ENCODE measurements at places on chromosomes 7 and 10. TPM values are rescaled to one million over a fixed set of nuclear protein-coding genes. Genes with fewer than 3 reads are reported as not detected.

The LIPK gene
- polyA plus RNA-seq: not detected

DNA sequence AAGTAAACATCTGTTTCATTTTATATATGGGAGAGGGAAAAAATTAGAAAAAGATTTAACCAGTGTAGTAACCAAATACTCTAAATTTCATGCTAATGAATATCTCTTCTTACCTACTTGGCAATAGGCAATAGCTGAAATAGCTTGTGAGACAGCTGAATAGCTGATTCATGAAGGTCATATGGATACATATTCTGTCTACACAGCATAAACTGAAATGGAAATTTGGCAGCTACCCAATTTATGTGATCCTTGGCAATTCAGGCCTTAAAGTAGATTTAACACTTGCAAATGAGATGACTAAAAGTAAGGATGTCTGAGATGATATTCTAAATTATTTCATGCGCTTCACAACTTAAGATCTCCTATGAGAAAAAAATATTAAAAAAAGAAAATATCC, 261.2 kb upstream of the SEMA3A start:
- no peaks in the 10 kb centered on the region for H3K4me1 ChIP-seq
- H3K36me3 ChIP-seq: no peaks in the 10 kb centered on the region
- no peak overlapping the region for H3K27ac ChIP-seq
- H3K27me3 ChIP-seq: no peaks in the 10 kb centered on the region
- DNase-seq: no peak

The MRLN gene
- polyA plus RNA-seq: not detected

The ARPC1A gene
- 55.7 TPM for polyA plus RNA-seq

DNA sequence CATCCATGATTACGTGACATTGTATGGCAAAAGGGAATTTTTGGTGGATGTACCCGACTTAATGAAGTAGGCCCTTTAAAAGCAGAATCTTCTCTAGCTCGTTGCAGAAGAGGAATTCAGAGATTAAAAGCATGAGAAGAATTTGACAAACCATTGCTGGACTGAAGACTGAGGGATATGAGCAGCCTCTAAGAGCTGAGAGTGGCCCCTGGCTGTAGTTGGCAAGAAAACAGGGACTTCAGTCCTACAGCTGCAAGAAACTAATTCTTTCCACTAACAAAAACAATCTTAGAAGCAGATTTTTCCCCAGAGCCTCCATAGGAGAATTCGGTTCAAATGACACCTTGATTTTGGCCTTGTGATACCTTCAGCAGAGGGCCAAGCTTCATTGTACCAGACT, 34.1 kb downstream of the MACC1 start:
- no peaks in the 10 kb centered on the region for H3K4me1 ChIP-seq
- no peaks in the 10 kb centered on the region for H3K36me3 ChIP-seq
- H3K27me3 ChIP-seq: no peaks in the 10 kb centered on the region
- H3K4me3 ChIP-seq: no peak overlapping the region
- H3K27ac ChIP-seq: no peak overlapping the region

- no peaks in the 10 kb centered on the region for H3K27me3 ChIP-seq
- no peak for DNase-seq
- H3K36me3 ChIP-seq: no peaks in the 10 kb centered on the region
Observed at GRCh38 chr10:113967126-113967525, 76.5 kb upstream of the ADRB1 start.

The UBE2D1 gene
- 19.2 TPM for polyA plus RNA-seq

DNA sequence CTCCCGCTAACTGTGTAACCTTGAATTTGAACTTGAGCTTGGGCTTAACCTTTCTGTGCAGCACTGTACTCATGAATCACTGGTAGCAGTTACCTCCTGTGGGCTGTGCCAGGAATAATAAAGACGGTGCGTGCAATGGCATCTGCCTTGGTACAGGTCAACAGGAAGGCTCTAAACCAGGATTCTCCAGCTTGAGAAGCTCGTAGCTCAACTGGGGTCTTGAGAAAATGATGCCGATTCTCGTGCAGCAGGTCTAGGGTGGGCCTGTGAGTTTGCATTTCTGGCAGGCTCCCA, 112.5 kb upstream of the ANLN start:
- H3K4me1 ChIP-seq: peaks cover 7% of the 10 kb centered on the region
- H3K36me3 ChIP-seq: no peaks in the 10 kb centered on the region
- H3K27ac ChIP-seq: no peak overlapping the region
- no peak overlapping the region for H3K4me3 ChIP-seq
- H3K27me3 ChIP-seq: no peaks in the 10 kb centered on the region

- H3K27ac ChIP-seq: no peak overlapping the region
- DNase-seq: no peak
- H3K36me3 ChIP-seq: no peaks in the 10 kb centered on the region
Observed at GRCh38 chr7:154767821-154768415, 235.0 kb downstream of the PAXIP1 start.

GRCh38 chr7:44735403-44736165, 13.1 kb upstream of the ZMIZ2 start:
- H3K4me1 ChIP-seq: peaks cover 3% of the 10 kb centered on the region
- no peaks in the 10 kb centered on the region for H3K36me3 ChIP-seq
- no peaks in the 10 kb centered on the region for H3K27me3 ChIP-seq
- no peak for DNase-seq
- no peak overlapping the region for H3K4me3 ChIP-seq
- H3K27ac ChIP-seq: no peak overlapping the region

DNA sequence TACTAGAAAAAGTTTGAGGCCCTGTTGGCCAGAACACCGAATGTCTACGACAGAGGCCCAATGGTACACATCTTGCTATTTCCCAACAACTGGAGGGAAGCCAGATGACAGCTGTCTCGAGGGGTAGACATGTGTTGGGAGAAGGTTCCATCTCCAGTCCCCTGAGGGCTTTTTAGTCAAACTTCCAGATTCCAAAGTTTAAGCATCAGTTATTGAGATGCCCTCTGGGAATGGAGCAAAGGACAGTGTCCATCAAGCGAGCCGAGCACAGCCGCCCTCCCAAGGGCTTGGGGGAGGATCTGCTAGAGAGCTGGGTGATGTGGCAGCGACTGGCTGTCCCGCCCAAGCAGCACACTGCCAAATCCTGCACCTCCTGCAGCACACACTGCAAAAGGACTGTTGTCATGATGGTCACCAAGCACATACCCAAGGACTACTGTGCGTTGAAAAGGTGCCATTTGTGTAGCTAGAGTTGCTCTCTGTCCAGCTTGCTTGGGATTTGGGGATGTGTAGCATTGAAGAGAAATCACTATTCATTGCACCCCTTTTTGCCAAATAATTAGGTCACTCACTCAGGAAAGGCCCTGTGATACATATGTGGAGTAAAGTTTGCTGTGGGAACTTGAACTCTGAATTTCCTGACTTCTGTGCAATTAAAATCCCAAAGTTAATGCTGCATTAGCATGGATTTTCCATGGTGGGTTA, 164.6 kb downstream of the TRIL start:
- no peaks in the 10 kb centered on the region for H3K4me1 ChIP-seq
- H3K36me3 ChIP-seq: no peaks in the 10 kb centered on the region
- no peaks in the 10 kb centered on the region for H3K27me3 ChIP-seq
- H3K4me3 ChIP-seq: no peak overlapping the region

GRCh38 chr10:53166325-53166724, 393.7 kb upstream of the MBL2 start:
- H3K27me3 ChIP-seq: no peaks in the 10 kb centered on the region
- H3K4me3 ChIP-seq: no peak overlapping the region
- DNase-seq: no peak

- no peak overlapping the region for H3K27ac ChIP-seq
- H3K27me3 ChIP-seq: no peaks in the 10 kb centered on the region
- no peak for DNase-seq
- no peaks in the 10 kb centered on the region for H3K4me1 ChIP-seq
Observed at GRCh38 chr10:125061557-125062226, 98.7 kb downstream of the CTBP2 start.

DNA sequence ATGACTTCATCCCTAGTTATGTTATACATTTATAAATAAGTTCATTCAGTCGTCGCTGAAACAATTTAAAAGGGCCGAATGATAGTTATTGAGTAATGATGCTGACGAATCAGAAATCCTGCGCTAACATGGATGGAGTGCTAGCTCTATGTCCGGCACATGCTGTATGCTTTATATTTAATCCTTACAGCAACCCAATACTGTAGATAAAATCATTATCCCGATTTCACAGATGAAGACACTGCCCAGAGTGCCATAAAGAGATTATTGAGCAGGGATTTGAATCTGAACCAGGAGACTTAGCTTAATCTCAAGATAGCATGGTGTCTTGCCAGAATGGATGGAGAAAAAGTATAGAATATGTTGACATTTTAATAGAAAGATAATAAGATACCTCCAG, 1.1 kb upstream of the ICA1 start:
- H3K27me3 ChIP-seq: peaks cover 4% of the 10 kb centered on the region
- H3K4me3 ChIP-seq: no peak overlapping the region
- H3K4me1 ChIP-seq: peaks cover 5% of the 10 kb centered on the region
- no peak overlapping the region for H3K27ac ChIP-seq

GRCh38 chr10:13518076-13518692, 10.6 kb downstream of the BEND7 start:
- no peak overlapping the region for H3K27ac ChIP-seq
- no peaks in the 10 kb centered on the region for H3K27me3 ChIP-seq
- no peaks in the 10 kb centered on the region for H3K4me1 ChIP-seq
- H3K4me3 ChIP-seq: no peak overlapping the region

The CYP2W1 gene
- not detected for polyA plus RNA-seq

DNA sequence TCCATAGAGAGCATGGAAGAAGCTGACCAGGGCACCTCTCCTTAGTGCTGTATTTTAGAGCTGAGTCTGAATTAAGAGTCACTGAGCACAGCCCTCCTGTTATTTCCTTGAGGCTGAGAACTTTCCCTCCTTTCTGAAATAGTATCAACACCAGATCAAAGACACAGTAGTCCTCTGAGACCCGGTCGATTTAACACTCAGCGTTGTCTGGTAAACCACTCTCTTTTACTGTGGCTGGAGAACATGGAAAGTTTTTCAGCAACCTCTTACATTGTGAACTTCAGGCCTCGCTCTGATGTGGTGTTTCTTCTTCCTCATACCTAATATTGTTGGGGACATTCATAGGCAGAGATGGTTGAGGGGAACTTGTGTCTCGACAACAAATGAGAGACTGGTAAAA, 202.0 kb upstream of the MTPN start:
- no peak overlapping the region for H3K4me3 ChIP-seq
- H3K36me3 ChIP-seq: no peaks in the 10 kb centered on the region
- H3K27ac ChIP-seq: no peak overlapping the region
- DNase-seq: no peak
- H3K4me1 ChIP-seq: no peaks in the 10 kb centered on the region
- no peaks in the 10 kb centered on the region for H3K27me3 ChIP-seq

- no peak overlapping the region for H3K27ac ChIP-seq
- no peak for DNase-seq
- no peak overlapping the region for H3K4me3 ChIP-seq
- no peaks in the 10 kb centered on the region for H3K36me3 ChIP-seq
- H3K27me3 ChIP-seq: no peaks in the 10 kb centered on the region
- H3K4me1 ChIP-seq: peaks cover 2% of the 10 kb centered on the region
Observed at GRCh38 chr7:50056131-50056530, 36.9 kb downstream of the ZPBP start.

The SDK1 gene
- polyA plus RNA-seq: 0.22 TPM

- H3K27ac ChIP-seq: peak overlapping the region; percentile 99
- no peaks in the 10 kb centered on the region for H3K36me3 ChIP-seq
Observed at GRCh38 chr10:1048349-1048731, 579 bp downstream of the IDI1 start.

GRCh38 chr10:47255033-47255813, 44.8 kb upstream of the GDF10 start:
- DNase-seq: no peak
- H3K36me3 ChIP-seq: no peaks in the 10 kb centered on the region
- H3K4me3 ChIP-seq: no peak overlapping the region
- no peak overlapping the region for H3K27ac ChIP-seq

DNA sequence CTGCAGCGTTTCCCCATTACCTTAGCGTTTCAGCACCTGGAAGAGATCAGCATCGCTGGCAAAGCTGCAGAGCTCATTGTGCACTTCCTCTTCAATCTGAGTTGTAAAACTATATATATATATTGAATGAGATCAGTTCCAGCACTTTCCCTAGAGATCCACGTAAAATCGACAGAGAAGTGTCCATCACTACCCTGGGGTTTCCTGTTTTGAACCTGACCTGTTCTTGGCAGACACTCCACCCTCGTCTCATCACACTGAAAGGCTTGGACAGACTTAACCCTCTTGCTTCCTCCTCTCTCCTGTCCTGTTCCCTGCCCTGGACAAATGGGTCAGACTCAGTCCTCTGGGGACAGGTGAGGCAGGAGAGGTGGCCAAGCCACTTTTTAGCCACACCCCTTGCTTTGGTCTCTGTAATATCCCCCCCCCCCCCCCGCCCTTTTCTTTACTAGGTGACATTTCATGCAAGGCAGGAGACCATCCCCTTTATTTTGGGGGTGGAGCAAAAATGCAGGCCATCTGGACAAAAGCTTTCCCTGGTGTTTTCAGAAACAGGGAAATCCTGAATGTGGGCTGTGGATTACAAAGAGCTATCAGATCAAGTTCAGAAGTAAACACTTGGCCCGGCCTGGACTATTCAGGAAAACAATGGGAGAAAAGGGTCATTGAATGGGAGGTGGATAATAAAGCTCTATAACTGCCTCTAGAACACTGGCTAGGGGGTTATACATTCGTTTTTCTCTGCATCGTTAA, 83.7 kb upstream of the KDM7A start:
- no peaks in the 10 kb centered on the region for H3K36me3 ChIP-seq
- peaks cover 18% of the 10 kb centered on the region for H3K4me1 ChIP-seq
- DNase-seq: no peak
- H3K4me3 ChIP-seq: no peak overlapping the region
- no peak overlapping the region for H3K27ac ChIP-seq

DNA sequence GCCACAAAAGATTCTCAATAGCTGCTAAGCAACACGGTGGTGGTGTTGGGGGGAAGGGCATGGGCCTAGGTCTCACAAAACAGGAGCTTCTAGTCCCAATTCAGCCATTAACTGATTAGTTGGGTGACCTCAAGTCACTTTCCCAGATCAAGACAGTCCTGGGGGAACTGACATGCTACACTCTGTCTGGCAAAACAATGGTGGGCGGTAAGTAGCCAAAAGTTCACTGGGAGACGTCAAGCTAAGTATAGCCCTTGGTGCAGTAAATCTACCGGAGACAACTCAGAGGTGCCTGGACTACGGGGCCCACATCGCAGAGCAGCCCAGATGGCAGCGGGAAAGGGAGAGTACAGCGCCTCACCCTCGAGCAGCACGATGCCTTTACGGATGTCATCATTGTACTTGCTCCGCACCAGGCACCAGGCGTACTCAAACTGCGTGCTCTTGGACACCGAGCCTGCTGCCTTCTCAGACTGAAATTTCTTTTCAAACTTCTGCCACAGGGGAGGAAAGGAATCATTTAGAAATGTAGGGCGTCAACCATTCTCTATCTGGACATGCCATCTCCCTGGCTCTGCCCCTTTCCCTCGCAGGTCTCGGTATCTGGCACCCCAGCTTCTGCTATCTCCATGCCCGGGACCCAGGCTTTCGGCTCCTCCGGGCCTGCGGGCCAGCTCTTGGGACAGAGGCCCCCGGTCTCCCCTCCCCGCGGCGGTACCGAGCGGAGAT, 1.1 kb downstream of the FIS1 start:
- peaks cover 16% of the 10 kb centered on the region for H3K4me1 ChIP-seq
- no peak for DNase-seq
- H3K27me3 ChIP-seq: no peaks in the 10 kb centered on the region
- H3K36me3 ChIP-seq: no peaks in the 10 kb centered on the region
- H3K4me3 ChIP-seq: peak overlapping the region; percentile 100

The PNLIPRP3 gene
- not detected for polyA plus RNA-seq
